Esophagus muscularis mucosa (tissue), 4 donors: ENCODE measurements at places on chromosomes 6 and 20. TPM values are rescaled to one million over a fixed set of nuclear protein-coding genes. Genes with fewer than 3 reads are reported as not detected.

- H3K27me3 ChIP-seq: no peaks in the 10 kb centered on the region
- no peak overlapping the region for H3K4me3 ChIP-seq
- no peaks in the 10 kb centered on the region for H3K36me3 ChIP-seq
Observed at GRCh38 chr20:60883496-60883895, 368.6 kb upstream of the CDH4 start.

DNA sequence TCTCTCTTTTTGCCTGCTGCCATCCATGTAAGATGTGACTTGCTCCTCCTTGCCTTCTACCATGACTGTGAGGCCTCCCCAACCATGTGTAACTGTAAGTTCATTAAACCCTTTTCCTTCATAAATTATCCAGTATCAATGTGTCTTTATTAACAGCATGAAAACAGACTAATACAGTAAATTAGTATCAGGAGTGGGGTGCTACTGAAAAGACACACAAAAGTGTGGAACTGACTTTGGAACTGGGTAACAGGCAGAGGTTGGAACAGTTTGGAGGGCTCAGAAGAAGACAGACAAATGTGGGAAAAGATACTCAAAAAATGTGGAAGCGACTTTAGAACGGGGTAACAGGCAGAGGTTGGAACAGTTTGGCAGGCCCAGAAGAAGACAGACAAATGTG, 189.4 kb downstream of the HTR1B start:
- H3K27ac ChIP-seq: no peak overlapping the region
- no peak overlapping the region for H3K4me3 ChIP-seq
- DNase-seq: no peak
- H3K36me3 ChIP-seq: no peaks in the 10 kb centered on the region
- H3K4me1 ChIP-seq: no peaks in the 10 kb centered on the region

Gene APCDD1L
- total RNA-seq: 0.33 TPM

DNA sequence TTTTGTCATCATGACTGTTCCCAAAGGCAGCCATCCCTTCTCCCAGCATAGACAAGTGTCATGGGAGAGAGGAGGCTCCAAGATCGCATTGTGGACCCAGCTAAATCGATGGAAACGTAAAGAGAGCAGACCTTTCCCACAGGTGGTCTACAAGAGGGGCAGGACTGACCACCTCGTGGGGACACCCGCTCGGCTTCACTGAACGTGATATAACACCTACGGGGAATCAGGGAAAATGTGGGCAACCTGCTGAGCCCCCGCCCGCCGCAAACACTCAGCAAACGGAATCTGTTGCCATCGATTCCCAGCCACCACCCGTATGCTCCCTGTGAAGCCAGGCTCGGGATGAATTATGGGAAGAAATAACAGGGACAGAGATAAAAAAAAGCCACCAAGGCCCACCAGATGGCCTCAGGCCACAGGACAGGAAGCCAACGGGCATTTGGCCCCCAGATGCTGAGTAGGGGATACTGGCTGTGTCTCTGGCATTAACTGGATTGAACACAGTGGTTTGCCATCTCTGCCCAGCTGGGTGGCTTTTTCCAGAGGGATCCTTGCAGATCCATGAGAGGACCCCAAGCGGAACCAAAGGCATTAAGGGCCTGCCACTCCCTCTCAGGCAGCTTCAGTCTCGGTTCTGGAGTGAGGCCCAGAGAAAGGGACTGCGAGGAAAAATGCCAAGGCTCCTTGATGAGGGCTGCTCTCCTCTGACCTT, 44.4 kb downstream of the BMP7 start:
- H3K27me3 ChIP-seq: no peaks in the 10 kb centered on the region
- H3K4me1 ChIP-seq: peaks cover 15% of the 10 kb centered on the region
- no peak overlapping the region for H3K27ac ChIP-seq
- no peaks in the 10 kb centered on the region for H3K36me3 ChIP-seq

- H3K36me3 ChIP-seq: no peaks in the 10 kb centered on the region
- H3K4me3 ChIP-seq: no peak overlapping the region
- no peaks in the 10 kb centered on the region for H3K4me1 ChIP-seq
- no peak for DNase-seq
- no peak overlapping the region for H3K27ac ChIP-seq
Observed at GRCh38 chr6:93684339-93684738, 265.0 kb upstream of the EPHA7 start.

- no peak overlapping the region for H3K27ac ChIP-seq
- no peak for DNase-seq
- no peaks in the 10 kb centered on the region for H3K4me1 ChIP-seq
- H3K4me3 ChIP-seq: no peak overlapping the region
- H3K36me3 ChIP-seq: no peaks in the 10 kb centered on the region
Observed at GRCh38 chr6:154092326-154092962, 53.4 kb downstream of the OPRM1 start.

Gene SLC17A1
- total RNA-seq: not detected

DNA sequence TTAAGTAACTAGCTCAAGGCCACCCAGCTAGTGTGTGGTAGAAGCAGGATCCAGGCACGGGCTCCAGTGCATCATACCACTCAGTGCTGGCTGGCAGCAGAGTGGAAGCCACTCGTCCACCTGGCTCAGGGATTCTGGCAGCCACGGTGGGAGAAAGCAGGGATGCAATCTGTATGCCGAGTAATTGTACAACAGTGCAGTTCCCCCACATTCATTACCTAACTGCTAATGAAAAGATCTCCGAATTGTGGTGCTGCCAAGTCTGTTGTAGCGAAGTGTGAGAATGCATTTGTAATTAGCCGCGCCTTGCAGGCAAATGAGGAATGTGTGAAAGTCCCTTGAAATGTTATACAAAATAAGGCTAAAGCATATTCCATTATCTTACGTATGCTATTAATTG, 29.0 kb downstream of the KCNG1 start:
- H3K36me3 ChIP-seq: no peaks in the 10 kb centered on the region
- H3K4me1 ChIP-seq: no peaks in the 10 kb centered on the region
- H3K27me3 ChIP-seq: no peaks in the 10 kb centered on the region
- no peak overlapping the region for H3K4me3 ChIP-seq
- DNase-seq: no peak
